ENCODE measurements at places on chromosomes 13 and 19.
A peak's percentile ranks its signal among the peaks of the same experiment; 100 is the strongest.

- DNase-seq: no peak
Measured at GRCh38 chr19:10631874-10632273, 6.5 kb downstream of the SLC44A2 start.

- DNase-seq: no peak
Measured at GRCh38 chr13:66546534-66547379, 683.4 kb downstream of the PCDH9 start.

DNA sequence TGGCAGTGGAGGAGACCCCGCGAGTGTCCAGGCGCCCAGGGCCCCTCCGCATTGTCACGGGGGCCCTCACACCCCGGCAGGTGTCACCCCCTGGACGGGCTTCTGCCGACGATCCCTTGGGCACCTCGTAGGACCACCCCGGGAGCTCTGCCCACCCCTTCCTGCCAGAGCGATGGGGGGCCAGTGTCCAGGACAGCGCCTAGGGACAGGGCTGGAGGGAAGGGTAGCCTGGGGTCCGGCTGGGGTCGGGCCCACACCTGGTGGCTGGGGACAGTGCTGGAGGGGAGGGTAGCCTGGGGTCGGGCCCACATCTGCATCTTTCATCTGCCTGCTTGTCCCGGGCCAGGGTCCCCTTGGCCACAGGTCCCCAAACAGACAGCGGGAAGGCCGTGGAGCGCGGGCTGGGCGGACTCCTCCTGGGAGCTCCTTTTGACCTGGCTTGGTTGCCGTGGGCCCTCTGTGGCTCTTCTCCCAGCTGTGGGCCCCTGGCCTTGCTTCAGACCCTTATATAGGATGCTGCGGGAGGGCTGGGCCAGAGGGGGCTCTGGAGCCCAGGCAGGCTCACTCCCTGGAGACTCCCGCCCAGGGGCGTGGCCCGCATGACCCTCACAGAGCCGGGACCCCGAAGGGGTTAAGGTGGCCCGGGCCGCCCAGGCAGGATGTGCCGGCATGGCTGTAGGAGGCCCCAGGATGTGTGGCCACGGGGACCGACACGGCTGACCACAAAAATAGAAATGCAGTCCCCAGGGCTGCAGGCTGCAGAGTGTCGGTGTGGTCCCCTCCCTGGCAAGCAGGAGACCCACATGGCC is 74.1 kb upstream of the MCF2L start:
- DNase-seq: no peak

DNA sequence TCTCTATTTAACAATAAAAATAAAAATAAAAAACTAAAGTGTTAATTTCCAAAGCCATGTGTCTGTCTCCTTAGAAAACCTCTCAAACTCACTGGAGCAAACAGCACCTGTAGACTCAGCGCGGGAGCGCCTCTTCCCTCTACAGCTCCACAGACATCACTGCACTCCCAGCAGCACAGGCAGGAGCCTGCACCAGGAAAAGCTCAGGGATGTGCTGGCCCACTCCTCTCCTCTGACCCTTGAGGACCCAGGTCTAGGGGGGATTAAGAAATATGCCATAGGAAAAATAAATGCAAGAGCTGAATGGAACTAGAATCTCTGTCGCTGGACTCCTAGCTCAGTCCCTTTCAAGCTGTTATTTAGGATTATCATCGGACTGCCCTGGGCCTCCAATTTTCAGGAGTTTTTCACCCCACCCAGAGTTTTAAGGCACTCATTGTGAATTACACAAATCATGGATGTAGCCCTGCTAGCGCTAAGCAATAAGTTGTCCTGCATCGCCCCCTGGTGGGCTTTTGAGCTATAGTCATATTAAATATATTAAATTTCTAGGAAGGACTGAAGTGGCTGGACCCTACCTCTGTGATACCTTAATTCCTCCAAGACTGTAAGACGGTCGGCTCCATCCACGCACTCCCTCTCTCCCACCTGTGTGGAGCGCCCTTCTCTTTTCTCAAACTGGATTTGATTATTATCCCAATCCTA is 333.9 kb downstream of the UQCRFS1 start:
- DNase-seq: peak; percentile 37

- no peak for DNase-seq
Measured at GRCh38 chr19:8988204-8988603, 22.0 kb downstream of the MUC16 start.

- no peak for DNase-seq
Measured at GRCh38 chr13:40598569-40598968, 67.9 kb downstream of the FOXO1 start.

DNA sequence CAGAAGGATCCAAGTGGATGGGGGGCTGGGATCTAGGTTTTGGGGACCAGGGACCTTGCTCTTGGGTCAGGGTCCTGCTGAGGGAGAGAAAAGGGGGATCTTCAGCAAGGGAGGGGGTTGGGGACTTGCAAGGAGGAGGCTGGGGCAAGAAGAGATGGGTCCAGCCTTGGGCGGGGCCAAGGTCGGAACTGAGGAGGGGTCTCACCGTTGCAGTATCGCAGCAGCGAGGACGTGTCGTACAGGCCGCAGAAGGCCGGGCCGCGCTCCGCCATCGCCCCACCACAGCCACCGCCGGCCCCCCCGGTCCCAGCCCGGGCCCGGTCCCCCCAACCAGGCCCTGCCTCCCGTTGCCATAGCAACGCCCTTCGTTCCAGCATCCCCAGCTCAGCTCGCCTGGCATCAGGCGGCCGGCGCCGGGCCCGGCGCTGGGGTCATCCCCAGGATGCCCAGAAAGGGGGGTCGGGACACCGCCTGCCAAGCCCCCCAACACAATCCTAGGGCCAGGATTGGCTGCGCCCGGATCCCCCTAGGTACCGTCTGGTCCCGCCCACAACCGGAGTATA is 6.0 kb upstream of the EML2 start:
- no peak for DNase-seq

DNA sequence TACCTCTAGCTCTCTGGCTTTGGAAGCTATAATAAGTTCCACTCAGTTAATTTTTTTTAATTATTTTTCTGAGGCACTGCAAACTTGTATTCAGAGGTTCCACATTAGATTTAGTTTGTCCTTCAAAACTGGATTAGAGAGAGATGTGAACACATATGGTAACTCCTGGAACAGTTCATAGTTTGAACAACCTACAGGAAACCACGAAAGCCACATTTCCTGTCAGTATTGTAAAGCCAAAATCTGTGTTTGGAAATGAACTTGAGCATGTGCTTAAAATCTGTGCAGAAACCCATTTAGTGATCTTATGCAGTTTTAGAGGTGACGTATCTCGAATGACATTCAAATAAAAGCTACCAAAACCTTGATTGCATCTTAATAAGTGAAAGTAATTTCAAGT is 1952.0 kb downstream of the OLFM4 start:
- DNase-seq: no peak

DNA sequence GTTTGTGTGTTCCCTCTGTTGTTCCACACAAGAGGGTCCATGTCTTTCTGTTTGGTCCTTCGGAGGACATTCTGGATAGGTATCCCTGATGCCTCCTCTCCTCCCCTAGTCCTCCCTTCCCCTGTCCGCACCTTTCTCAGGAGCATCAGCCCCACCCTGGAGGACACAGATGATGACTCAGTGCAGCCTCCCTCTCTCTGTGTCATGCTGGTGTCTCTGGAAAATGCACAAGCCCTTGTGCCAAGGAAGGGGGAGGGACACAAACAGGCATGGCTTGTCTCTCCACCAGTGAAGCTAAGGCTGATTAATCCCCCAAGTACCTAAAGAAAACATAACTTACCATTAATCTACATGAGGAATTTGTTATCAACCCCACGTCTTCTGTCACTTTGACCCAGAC is 16.2 kb upstream of the TNFRSF19 start:
- DNase-seq: no peak

GRCh38 chr13:110811771-110812120 is 98.2 kb downstream of the ING1 start:
- no peak for DNase-seq

GRCh38 chr19:36833430-36833829 is 4.8 kb downstream of the ZNF790 start:
- DNase-seq: no peak

- peak; percentile 28 for DNase-seq
Measured at GRCh38 chr13:41457589-41458186, 338 bp downstream of the RGCC start.

GRCh38 chr13:78609464-78610205 is 6.3 kb upstream of the POU4F1 start:
- DNase-seq: no peak

- no peak for DNase-seq
Measured at GRCh38 chr13:40206241-40207000, 460.0 kb downstream of the FOXO1 start.

DNA sequence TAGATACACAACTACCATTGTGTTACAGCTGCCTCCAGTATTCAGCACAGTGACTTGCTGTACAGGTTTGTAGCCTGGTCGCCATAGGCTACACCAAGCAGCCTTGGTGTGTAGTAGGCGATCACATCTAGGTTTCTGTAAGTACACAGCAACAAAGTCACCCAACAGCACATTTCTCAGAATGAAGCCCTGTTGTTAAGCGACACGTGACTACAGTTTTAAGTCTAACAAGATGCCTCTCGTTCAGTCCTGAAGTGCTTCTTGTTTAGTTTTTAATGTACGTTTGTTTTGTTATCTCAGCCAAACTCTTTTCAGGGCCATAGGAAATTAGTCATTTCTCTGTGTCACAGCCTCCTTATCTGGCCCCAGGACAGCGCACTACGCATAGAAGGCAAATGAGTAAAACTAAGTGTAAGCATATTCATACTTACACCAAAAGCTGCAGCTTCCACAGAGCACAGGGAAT is 50.0 kb upstream of the GPR183 start:
- DNase-seq: no peak

DNA sequence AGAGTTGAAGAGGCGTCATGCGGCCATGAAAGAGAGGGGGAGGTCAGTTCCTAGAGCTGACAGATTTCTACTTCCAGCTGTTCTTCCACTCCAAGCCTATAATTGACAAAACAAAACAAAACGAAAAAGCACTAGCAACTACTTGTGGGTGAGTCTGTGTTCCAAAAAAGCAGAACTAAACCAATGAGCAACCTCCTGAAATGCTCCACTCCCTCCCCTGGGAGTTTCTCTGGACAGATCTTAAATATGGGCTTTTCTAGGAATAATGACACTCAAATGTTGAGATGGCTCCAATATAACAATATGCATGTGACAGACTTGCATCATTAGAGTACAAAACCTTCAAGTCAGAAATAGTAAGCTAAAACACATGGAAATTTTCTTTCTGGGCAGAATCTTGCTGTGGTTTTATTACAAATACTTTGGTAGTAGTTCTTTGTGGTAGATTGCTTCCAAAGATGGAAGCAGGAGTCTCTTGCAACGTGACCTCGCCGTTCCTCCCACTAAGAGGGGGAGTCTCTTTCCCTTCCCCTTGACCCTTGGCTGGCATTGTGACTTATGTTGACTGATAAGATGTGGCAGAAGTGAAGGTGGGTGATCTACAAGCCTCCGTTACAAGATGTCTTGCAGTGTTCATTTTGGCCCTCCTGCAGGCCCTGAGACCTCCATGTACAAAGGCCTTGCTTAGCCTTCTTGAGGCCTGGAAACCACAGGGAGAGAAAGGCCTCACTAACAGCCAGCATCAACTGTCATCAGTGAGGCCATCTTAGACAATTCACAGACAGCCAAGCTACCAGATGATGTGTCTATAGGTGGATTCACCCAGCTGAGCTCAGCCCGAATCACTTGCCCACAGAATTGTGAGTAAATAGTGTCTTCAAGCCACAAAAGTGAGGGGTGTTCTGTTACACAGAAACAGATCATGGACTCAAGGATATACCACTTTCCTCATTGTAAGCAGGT is 173.1 kb upstream of the RFC3 start:
- no peak for DNase-seq

- no peak for DNase-seq
Measured at GRCh38 chr13:20353973-20354372, 121.9 kb upstream of the GJB6 start.

DNA sequence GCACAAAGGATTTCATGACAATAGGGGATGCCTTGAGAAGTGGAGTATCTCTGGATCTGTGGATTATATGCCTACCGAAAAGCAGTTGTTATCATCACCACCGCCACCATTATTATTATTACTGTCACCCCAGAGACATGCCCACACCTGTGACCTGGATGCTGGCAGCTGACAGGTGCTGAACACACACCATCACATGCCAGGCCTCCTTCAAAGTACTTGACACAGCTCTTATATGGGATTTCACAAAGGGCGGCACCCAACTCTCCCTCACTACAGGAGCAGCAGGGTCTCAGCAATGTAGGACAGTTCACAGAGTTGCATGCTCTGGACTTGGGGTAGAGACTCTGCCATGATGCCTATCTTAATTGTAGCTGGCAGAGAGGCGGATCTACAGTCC is 5.6 kb upstream of the GPR42 start:
- no peak for DNase-seq
